Transverse colon (tissue), 4 donors: ENCODE measurements at places on chromosomes 2 and 18. TPM values are rescaled to one million over a fixed set of nuclear protein-coding genes. Genes with fewer than 3 reads are reported as not detected.

Gene TRPM8
- total RNA-seq = not detected

Gene CERS6
- 42.3 TPM for total RNA-seq

Gene EVX2
- total RNA-seq = not detected

Gene CELF4
- total RNA-seq = not detected

Gene MAP3K2
- 77.5 TPM for total RNA-seq

Gene CYRIA
- 2.2 TPM for total RNA-seq

Gene COBLL1
- 21.7 TPM for total RNA-seq

Gene GREB1L
- total RNA-seq = not detected

Gene AGXT
- total RNA-seq = 0.82 TPM

Gene EPAS1
- 102 TPM for total RNA-seq

Gene EFHD1
- total RNA-seq = 6.1 TPM

Gene RGPD4
- total RNA-seq = not detected

Gene NTSR2
- not detected for total RNA-seq

Gene ATIC
- total RNA-seq = 35.8 TPM

Gene SERPINB3
- total RNA-seq = not detected

Gene TUBB8B
- total RNA-seq = not detected

Gene PROM2
- 46.6 TPM for total RNA-seq

Gene FBLN7
- not detected for total RNA-seq

Gene RFX8
- not detected for total RNA-seq

Gene ZNF397
- 21.8 TPM for total RNA-seq

Gene MAP2
- total RNA-seq = 3.2 TPM

Gene NGEF
- 105 TPM for total RNA-seq

Gene TFPI
- 17.9 TPM for total RNA-seq

Gene MC5R
- total RNA-seq = not detected

Gene TUBA4B
- total RNA-seq = not detected

Gene ASTL
- not detected for total RNA-seq

Gene CROCC2
- total RNA-seq = not detected

Gene TMEM17
- 1.4 TPM for total RNA-seq

Gene ZNF514
- 13.5 TPM for total RNA-seq

Gene REG1B
- not detected for total RNA-seq
